Midbrain (tissue), 1 donor: ENCODE measurements at places on chromosomes 5 and 9.

- DNase-seq = no peak
Observed at GRCh38 chr5:124639095-124639665, 107.3 kb downstream of the ZNF608 start.

- DNase-seq = no peak
Observed at GRCh38 chr5:39459071-39459470, 34.3 kb upstream of the DAB2 start.

- no peak for DNase-seq
Observed at GRCh38 chr5:75037106-75037505, 15.3 kb downstream of the GCNT4 start.

- no peak for DNase-seq
Observed at GRCh38 chr5:139342423-139342723, 719 bp downstream of the PAIP2 start.

- no peak for DNase-seq
Observed at GRCh38 chr5:159783726-159784247, 132.5 kb upstream of the ADRA1B start.

GRCh38 chr5:59062986-59063683 is 480.3 kb downstream of the RAB3C start:
- no peak for DNase-seq

GRCh38 chr9:7910426-7911020 is 110.9 kb upstream of the DMAC1 start:
- DNase-seq = peak; percentile 41

GRCh38 chr5:56148453-56148971 is 84.6 kb downstream of the ANKRD55 start:
- no peak for DNase-seq

DNA sequence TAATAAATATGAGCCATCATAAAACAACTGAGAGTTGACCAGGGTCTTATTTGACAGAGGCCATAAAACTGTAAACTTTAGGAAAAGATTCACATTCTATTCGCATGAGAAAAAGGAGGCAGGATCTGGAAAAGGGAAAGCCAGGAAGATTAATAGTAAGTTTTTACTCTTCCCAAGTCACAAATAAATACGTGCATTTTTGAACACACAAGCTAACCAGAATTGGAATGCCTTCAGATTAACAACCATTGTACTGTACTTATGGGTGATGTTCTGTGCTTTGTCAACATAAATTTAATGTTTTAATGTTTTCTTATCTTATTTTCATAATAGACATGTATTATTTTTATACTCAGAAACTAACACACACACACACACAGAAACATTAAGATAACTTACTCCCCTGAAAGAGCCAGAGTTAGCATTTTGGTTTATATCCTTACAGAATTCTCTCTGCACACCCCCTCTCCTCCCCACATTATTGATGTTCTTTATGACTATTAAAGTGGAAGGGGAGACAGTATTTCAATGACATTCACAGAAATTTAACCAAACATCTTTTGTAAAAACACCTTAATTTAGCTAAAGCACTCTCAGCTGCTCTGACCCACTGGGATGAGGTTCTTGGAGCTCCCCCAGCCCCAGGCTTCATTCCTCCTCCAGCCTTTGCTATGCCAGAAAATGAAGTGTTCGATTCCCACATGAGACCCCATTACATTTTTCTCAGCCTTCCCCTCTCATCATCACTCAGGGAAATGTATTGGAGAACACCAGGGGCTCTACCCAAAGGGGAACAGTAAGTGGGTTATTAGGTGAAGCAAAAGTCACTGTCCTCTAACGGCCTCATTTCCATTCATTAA is 155.5 kb downstream of the ESM1 start:
- no peak for DNase-seq

GRCh38 chr5:168290902-168291341 is 523 bp upstream of the WWC1 start:
- DNase-seq = no peak

DNA sequence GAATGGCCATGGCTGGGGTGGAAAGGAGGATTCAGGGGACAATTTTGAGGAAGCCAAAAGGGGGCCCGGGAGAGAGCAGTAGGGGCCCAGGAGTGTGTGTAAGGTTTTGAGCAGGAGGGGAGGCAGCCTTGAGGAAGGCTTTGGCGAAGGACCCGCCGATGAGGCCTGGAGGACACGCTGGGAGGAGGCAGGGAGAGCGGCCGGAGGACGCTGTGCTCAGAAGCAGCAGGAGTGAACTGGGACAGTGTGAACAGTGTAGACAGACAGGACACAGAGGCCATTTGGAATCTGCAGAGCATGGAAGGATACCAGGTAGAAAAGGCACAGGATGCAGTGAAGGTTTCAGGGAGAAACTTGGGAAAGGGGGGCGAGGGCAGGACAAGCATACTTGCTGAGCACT is 14.9 kb downstream of the UNC5A start:
- no peak for DNase-seq

- no peak for DNase-seq
Observed at GRCh38 chr9:92980085-92980745, 32.9 kb downstream of the FGD3 start.

- DNase-seq = no peak
Observed at GRCh38 chr9:27278374-27278773, 18.6 kb downstream of the EQTN start.

DNA sequence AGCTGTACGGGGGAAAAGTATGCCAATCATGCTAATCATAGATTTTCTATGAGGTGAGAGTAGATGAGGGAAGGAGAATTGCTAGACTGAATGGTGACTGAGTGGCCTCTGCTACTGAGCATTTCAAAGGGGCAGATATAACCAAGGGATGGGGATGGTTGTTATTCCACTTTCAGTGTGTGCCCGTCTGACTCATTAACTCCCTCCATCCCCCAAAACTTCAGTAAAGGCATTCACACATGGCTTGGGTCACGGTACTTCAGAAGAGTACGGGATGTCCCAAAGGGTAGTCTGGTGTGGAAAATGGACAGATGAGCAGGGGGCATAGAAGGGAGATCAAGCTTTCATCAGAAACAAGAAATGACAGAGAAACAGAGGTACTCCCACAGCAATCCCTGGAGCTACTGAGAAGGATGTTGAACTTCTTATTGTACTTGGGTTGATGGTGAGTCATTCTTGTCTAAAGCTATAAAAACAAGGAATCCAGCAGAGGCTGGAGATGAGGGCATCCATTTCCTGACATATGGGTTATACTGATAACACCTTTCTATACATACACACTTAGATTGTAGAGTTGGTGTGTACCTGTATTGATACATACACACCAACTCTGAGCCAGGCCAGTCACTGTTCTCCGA is 8.9 kb upstream of the TLE4 start:
- no peak for DNase-seq

DNA sequence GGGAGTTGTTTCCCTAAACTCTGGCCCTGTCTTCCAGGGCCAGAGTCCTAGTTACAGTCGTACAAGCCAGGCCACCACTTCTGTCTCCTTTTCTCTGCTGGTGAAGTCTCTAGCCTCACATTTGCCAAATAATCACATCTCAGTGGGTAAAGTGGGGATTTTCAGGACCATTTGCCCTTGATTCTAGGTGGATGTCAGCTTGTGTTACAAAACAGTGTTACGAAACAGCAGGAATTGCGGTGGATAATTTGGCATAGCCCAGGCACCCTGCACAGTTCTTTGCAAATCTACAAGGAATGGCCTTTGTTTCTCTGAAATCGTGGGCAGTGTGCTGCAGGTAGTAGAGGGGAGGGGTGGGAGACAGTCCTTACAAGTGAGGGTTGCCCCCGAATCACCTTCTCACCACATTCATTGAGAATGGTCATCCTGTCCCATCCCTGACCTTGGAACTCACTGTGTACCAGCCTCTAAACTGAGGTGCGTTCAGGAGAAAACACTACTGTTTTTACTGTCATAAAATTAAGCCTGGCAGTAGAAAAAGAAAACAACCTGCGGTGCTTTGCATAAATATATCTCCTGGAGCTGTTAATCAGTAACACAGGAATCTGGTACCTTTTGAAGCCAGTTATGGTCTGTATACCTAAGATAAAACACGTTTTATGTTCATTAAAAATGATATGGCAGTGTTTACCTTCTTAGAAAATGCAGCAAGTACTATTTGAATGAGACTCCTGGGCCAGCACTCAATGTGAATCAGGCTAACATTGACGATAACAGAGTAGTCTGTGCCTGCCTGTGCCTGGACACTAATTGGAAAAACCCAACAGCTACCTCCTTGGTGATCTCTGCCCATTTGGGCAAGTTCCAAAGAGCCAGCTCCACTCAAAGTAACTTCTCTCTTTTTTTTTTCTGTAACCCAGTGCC is 44.3 kb downstream of the CYSTM1 start:
- no peak for DNase-seq

DNA sequence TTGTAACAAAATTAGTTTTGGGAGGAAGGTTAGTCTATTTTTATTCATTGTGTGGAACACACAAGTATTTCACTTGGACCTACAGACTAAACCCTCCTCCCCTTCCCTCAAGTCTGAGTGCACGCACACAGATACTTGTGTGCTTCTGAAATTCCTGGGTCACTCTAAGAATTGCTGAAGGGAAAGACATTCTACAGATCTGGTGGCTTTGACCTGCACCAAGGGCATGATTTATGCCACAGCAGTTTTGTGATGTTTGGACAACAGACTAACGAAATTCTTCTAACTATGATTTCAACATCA is 150.5 kb downstream of the ARL15 start:
- DNase-seq = no peak

GRCh38 chr5:177440211-177440989 is 6.2 kb upstream of the PRR7 start:
- no peak for DNase-seq

GRCh38 chr9:107635101-107635802 is 145.7 kb upstream of the KLF4 start:
- DNase-seq = peak; percentile 67

GRCh38 chr9:126672634-126673284 is 59.0 kb downstream of the LMX1B start:
- no peak for DNase-seq

- DNase-seq = no peak
Observed at GRCh38 chr9:77587042-77587441, 61.1 kb downstream of the GNA14 start.

GRCh38 chr5:91591076-91591475 is 208.0 kb upstream of the ARRDC3 start:
- DNase-seq = no peak

GRCh38 chr5:40332970-40333369 is 346.7 kb upstream of the PTGER4 start:
- no peak for DNase-seq

DNA sequence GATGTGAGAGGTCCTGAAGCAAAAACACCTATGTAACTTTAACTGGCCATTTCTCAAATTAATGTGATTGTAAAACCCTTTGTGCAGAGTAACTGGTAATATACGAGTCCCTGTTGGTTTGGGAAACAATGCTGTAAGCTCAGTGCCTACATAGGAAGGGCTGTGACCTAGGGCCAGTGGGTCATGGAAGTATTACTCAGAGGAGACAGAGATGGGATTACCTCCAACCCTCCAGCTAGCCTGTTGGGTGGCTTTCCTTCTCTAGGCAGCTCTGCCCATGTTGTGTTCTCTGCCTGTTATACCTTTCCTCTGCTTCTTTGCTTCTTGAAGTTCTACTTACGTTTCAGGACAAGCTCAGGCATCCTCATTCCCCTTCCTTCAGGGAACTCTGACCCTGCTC is 294.8 kb upstream of the RFX3 start:
- DNase-seq = no peak

- no peak for DNase-seq
Observed at GRCh38 chr5:35048910-35049309, 1.2 kb upstream of the AGXT2 start.

- no peak for DNase-seq
Observed at GRCh38 chr9:128893354-128893753, 11.4 kb downstream of the LRRC8A start.

GRCh38 chr5:159910207-159910842 is 6.0 kb upstream of the ADRA1B start:
- no peak for DNase-seq

GRCh38 chr9:110334183-110334582 is 3.5 kb downstream of the TXNDC8 start:
- DNase-seq = no peak

DNA sequence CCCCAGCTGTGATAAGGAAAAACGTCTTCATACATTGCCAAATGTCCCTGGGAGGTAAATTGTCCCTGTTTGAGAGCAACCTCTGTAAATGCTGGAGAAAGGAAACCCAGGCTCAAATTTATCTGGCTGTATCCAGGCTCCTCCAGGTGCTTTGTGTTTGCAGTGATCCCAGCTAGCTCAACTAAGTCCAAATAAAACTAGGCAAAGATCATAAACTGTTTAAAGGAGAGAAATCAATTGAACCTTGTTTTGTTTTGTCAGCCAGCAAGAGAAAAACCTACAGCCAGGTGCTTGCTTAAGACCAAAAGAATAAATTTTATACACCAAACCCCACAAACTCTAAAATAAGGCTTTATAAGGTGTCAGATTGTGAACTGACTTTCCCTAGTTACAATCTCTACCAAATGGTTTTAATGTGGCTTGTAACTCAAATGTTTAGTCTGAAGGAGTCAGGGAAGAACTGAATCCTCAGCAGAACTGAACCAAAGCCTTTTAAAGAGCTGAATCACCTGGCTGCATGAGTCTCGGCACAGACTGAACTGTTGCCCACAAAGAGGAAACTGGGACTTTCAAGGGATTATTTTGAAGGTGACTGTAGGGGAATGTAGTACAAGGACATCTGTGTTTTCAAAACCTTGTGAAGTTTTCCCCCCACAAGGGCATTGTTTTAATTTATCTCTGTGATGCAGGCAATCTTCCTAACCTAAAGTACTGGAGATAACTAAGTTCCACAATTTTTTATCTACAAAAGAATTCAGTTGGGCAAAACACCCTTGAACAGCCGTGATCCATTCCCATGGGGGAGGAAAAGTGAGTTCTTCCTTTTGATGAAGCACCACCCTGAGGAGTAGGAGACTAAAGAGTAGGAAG is 201.7 kb upstream of the TARS1 start:
- no peak for DNase-seq

- no peak for DNase-seq
Observed at GRCh38 chr5:33381243-33381642, 59.5 kb upstream of the TARS1 start.

- no peak for DNase-seq
Observed at GRCh38 chr9:37899041-37899440, 4.9 kb downstream of the SLC25A51 start.

DNA sequence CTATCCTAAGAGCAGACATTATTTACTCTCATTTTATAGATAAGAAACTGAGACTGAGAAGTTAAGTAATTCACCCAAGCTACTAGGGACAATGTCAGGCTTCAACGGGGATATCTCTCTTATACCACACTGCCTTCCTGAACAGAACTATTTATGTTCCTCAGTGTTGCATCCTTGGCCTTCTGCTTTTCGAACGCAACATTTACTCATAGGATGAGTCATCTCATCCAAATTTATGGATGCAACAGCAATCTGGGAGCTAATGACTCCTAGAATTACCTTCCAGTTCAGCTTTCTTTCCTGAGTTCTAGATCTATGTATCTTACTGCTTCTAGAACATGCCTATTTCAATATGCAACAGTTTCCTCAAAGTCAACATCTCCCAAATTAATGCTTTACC is 103.6 kb upstream of the PAM start:
- DNase-seq = no peak

GRCh38 chr5:74595143-74595925 is 45.2 kb downstream of the ENC1 start:
- DNase-seq = no peak

- DNase-seq = no peak
Observed at GRCh38 chr5:33538201-33538600, 97.4 kb downstream of the TARS1 start.
